ENCODE measurements at places on chromosomes 2 and 18.

DNA sequence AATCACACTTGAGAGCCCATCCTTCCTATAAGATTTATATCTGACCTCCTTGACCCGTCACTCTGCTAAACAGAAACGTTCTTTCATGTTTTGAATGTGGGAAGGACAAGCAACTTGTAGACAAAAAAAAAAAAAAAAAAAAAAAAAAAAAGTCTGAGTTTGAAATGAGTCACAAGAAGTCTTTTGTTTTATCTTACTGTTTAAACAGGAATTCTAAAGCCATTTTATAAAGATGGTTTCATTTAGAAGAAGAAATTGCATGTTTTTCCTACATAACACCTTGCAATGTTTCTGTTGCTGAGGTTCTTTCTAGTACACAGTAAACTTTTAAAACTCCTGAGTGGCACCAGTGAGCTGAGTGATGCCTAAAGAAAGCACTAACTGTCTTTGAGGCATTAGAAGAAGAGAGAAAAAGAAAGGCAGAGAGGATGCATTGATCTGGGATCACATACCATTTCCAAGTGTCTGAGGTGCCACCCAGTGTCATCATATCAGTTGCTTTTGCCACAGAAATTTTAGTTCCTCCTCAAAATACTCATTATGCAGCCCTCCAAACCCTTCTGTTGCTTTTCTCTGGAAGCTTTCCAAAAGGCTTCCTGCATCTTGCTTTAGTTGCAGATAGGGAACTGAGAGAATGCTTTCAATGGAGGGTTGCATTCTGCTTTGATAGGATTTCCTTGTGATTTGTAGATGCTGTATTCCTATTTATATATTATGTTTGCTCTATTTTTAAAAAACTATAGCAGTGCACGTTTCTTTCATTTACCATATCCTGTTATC lies 69.1 kb downstream of the ACVR2A start:
- DNase-seq: no peak

- DNase-seq: no peak
These were observed 43.7 kb upstream of the ZBTB7C start for GRCh38 chr18:48452861-48453323.

GRCh38 chr2:232147440-232148077 lies 186.0 kb downstream of the DIS3L2 start:
- no peak for DNase-seq

GRCh38 chr2:228875152-228875900 lies 395.8 kb downstream of the PID1 start:
- no peak for DNase-seq

DNA sequence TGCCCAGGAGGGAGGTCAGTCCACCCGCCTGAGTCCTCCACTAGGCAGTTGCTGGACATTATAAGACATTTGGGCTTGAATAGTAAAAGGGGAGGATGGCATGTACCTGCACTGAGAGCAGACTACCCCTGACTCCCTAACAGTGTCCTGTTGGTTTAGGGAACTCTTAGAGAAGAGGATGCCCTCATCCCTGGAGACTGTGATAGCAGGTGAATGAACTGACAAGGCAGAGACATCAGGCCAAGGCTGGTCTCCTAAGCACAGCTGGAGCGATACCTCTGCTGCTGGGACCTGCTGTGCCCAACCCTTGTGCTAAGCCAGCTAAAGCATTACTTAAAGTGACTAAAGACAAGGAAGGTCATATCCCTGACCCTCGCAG lies 34.8 kb downstream of the PROC start:
- no peak for DNase-seq

- DNase-seq: no peak
These were observed 21.2 kb upstream of the ALPI start for GRCh38 chr2:232434563-232435374.

- DNase-seq: no peak
These were observed 146.4 kb upstream of the ID2 start for GRCh38 chr2:8535469-8535795.

- no peak for DNase-seq
These were observed 612.4 kb downstream of the FBXO15 start for GRCh38 chr18:73535189-73535588.

DNA sequence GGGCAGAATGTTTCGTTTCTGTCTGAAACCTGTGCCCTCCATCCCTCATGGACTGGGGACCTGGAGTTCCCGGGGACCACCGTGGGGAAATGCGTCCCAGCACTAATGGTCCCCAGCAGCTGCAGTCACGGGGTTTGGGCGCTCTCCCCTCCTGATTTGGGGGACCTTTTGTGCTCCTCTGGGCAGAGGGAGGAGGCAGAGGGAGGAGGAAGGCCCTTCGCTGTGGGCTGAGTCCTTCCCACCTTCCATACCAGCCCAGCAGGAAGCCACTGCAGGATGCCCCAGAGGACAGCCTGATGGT lies 3.2 kb downstream of the GPR35 start:
- DNase-seq: no peak

GRCh38 chr2:86747711-86748639 lies 27.9 kb downstream of the RMND5A start:
- DNase-seq: peak; percentile 55

- DNase-seq: no peak
These were observed 134.9 kb upstream of the OTOS start for GRCh38 chr2:240275386-240275785.

DNA sequence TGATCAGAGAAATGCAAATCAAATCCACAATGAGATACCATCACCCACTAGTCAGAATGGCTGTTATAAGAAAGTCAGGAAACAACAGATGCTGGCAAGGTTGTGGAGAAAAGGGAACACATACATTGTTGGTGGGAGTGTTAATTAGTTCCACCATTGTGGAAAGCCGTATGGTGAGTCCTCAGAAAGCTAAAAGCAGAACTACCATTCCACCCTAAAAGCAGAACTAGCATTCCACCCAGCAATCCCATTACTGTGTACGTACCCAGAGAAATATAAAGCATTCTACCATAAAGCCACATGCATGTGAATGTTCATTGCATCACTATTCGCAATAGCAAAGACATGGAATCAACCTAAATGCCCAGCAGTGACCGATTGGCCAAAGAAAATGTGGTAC lies 60.7 kb downstream of the ANKRD62 start:
- DNase-seq: no peak

- peak; percentile 39 for DNase-seq
These were observed 62.6 kb downstream of the DNMT3A start for GRCh38 chr2:25279091-25279651.

DNA sequence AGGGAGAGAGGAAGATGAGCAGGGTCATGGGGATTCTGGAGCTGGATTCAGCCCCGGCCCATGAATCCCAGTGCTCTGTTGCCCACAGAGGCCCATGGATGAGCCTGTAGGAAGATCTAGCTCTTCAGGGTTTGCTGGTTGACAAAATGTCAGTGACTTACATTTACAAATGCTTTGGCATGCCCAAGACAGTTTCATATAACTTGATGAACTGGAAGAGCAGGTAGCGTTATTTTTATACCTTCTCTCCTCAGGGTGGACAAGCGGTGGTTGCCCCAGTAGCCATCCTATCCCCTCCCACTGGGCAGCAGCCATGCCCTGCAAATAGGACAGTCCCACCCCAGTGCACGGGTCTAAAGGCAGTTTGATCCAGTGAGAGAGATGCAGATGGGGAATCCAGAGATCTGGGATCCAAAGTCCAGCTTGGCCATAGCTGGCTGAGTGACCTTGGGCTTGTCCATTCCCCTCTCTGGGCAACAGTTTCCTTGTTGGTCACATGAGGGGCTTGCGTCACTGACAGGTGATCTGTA lies 21.5 kb upstream of the KCNK3 start:
- no peak for DNase-seq

DNA sequence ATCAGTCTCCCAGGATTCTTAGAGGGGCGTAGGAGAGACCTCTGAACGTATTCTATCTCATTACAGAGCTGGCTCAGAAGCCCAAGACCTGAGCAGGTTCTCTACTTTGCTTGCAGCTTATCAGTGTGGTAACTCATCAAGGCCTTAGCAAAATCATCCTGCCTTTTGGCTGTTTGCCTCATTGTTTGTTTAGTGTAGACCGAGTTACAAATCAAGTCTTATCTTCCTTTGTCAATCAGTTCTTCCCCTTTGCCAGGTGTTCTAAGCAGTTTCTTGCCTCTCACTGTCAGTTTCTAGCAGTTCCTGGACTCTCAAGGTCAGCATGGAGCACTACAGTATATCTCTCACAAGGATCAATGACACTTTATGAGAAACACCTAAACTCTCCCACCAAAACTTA lies 30.9 kb upstream of the NAB1 start:
- no peak for DNase-seq

GRCh38 chr18:62828852-62829251 lies 113.5 kb downstream of the PHLPP1 start:
- DNase-seq: no peak

DNA sequence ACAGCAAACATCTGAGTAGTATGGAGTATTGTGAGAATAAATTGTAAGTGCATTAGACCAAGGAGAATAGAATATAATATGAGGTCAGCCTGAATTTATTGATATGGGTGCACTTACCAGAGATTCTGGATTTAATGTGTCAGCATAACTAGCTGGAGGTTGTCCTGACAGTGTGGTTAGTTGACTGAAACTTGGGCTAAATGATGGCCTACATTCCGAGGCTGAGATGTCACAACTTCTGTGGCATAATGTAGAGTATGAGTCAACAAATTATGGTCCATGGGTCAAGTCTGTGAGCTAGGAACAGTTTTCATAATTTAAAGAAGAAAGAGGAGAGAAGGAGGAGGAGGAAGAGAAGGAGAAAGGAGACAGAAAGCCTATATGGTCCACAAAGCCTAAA lies 127.6 kb downstream of the QPCT start:
- no peak for DNase-seq

DNA sequence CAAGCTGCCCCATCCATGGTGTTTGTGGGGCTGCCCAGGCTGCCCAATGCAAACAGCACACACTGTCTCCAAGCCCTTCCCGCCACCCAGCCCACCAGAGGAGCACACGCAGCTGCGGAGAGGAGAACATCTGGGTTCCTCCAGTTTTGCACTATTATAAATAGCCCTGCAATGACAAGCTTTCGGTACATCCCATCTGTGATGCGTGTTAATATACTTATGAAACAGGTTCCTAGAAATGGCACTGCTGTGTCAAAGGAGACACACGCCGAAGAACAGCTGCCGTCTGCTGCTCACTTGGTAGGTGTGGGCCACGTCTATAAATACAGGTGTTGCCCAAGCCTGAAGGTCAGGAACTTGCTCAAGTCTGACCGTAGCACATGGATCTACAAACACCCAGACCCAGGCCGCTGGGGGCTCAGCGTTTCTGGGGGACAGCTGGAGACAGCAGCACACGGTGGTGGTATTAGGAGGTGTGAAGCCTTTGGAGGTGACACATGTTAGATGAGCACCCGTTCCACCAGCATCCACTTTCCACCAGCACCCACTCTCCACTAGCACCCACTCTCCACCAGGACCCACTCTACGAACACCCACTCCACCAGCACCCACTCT lies 34.3 kb downstream of the PXDN start:
- DNase-seq: no peak

- peak; percentile 48 for DNase-seq
These were observed 281.7 kb downstream of the CCDC85A start for GRCh38 chr2:56465491-56465890.

GRCh38 chr2:61726456-61727209 lies 127.2 kb downstream of the FAM161A start:
- no peak for DNase-seq

DNA sequence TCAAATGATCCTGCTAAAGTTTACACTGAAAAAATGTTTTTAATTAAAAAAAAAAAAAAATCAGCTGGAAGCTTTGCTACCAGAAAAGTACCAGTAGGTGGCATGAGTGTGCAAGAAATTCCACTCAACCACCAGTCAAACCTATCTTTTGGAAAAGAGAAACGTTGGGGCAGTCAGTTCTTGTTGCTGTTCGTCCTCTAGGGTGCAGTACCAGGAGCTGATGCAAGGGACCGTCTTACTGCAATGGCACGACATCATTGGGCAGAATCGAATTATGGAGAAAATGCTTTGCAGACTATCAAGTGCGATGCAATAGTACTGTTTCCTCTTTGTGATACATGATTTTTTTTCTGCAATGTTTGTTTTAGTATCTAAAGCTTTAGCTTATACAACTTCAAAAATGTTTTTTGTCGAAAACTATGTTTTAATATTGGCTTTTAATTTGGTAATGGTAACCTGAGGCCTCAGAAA lies 18.3 kb downstream of the YPEL5 start:
- peak; percentile 80 for DNase-seq

DNA sequence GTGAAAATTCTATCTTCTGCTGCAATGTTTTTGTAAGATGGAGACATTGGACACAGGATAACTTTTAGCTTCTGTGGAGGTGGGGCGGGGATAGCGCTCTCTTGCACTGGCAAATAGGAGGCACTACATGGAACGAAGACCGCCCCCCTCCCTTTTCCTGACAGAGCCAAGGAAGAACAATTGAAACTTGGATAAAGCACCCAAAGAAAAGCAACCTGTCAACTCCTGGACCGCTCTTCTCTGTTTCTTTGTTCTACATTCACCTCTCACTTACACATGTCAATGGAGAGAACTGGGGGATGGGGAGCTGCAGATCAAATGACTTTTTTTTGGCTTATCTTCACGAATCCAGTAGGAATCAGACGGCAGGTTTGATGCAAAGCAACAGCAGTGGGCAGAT lies 126.3 kb upstream of the CHAC2 start:
- no peak for DNase-seq

- DNase-seq: peak; percentile 13
These were observed 190.8 kb downstream of the ARHGAP28 start for GRCh38 chr18:6920099-6920955.

DNA sequence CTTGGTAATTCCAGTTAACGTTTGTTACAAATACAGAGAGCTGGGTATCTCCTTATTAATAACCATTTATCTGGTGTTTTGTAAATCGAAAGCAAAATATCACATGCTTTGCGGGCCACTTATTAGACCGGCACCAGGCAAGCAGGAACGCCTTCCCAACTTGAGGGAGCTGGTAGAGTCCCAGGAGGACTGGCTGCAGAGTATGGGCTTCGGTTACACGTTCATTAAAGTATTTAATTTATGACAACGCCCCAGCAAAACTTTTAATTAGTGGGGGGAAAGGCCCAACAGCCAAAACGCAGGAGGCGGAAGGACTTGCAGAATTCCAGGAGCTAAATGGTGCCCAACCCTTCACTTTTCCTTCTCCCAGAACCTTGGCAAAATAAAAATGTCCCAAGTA lies 3.7 kb downstream of the SMAD7 start:
- DNase-seq: no peak

DNA sequence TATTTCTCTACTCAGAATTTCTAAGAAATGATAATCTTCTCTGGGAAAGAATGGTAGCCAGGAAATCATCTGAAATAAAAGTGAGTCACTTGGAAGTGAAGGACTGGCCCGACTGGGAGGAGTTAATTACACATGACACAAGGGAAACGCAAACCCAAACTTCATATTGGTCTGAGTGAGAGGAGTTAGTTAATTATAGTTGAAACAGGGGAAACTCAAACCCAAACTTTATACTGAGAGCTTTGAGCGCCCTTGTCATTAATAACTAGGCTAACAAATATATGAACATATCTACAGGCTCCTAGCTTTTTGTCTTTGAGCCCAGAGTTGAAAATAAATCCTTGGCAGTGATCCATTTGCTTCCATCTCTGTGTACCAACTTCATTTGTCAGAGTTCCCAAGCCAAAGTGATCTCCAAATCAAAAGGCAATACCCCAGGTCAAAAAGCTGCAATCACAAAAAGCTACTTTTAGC lies 187.8 kb upstream of the COL3A1 start:
- peak; percentile 55 for DNase-seq

- DNase-seq: peak; percentile 72
These were observed 36.6 kb upstream of the IKZF2 start for GRCh38 chr2:213187833-213188532.
